ENCODE measurements at places on chromosomes 6 and 20.
A peak's percentile ranks its signal among the peaks of the same experiment; 100 is the strongest.

DNA sequence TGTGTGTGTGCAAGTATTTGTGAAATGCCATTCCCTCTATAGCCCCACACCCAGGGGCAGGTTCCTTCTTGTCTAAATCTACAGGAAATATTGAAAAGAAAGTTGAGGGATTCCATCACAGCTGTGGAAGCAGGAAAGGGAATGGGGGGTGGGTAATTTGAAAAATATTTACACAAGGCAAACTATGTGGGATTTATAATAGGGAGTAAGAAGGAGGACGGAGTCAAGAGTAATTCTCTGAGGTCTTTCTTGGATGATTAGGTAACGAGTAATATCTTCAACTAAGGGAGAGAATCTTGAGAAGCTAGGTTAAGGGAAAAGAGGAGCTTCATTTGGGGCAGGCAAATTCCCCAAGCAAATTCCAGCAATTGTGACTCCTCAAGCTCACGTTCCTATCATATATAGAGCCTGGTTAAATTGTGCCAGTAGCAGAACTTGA lies 113.5 kb upstream of the SGK1 start:
- no peak for DNase-seq

DNA sequence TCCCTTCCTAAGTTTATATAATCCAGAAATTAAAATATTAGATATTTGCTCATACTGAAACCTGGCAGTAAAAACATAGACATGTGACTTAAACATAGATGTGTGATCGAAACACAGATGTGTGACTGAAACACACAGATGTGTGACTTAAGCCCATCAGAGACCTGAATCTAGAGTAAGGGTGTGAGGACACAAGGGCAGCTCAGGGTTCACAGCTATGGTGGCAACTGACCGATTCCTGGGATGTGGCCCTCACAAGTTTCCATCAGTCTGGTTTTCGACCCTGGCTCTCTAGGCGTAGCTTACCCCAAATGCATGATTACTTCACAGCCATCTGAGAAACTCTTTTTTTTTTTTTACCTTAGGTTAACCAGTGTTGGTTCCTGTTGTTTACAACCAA lies 137.0 kb downstream of the NRN1 start:
- DNase-seq: no peak

GRCh38 chr6:35164277-35164676 lies 23.1 kb upstream of the TCP11 start:
- no peak for DNase-seq

DNA sequence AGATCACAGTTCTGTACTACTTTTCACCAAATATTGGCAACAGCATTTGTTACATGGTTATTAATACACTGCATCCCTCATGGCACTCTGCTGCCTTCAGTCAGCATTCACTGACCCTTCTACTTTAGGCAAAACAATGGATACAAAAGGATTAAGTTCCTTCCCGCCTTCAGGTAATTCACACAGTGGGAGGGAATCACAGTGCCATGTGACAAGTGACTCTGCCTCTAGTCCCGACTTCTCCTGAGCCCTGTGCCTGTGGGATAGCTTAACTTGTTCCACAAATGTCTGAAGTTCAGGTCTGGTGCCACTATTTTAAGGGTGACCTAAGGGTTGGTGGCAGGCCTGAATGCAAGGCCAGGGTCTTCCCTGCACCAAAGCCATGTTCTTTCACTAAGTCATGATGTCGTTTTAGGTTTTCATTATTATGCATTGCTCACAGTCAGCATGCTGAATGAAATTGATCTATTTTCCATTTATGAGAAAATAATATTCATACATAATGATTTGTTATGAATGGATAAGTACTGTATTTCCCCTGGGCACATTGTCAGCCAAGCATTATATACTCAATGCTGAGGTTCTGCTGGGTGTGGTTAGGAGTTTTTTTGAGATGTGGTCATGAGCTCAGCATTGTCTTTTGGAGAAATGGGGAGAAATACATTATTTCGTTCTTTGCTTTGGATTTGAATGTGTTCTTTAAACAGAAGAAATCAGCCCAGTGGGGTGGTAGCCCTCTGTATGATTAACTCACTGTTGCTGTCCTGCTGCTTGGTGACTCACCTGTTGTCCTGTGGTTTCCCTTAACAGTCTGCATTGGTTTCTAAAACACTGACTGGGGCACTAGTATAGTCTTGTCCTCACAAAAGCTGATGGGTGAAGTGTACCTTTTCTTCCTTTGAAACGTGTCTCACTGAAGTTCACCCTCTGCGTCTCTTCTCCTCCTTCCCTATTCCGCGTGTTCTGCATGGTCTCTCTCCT lies 66.4 kb downstream of the AFDN start:
- DNase-seq: no peak

DNA sequence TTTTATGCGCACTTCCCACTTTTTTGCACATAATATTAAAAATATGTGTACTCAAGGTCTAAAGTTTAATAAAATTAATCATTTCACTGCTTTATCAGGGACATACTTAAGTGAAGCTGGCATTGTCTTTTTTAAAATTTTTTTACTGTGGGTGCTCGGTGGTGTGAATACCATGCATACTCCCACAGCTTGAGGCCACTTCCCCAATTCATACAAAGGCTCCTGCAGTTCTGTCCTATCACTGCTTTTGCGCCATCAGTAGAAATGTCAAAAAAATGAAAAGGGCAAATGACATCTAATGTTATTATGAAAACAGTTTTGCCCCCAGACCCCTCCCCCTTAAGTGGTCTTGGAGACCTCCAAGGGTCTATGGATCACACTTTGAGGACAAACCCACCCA lies 464.1 kb upstream of the ARID1B start:
- no peak for DNase-seq

DNA sequence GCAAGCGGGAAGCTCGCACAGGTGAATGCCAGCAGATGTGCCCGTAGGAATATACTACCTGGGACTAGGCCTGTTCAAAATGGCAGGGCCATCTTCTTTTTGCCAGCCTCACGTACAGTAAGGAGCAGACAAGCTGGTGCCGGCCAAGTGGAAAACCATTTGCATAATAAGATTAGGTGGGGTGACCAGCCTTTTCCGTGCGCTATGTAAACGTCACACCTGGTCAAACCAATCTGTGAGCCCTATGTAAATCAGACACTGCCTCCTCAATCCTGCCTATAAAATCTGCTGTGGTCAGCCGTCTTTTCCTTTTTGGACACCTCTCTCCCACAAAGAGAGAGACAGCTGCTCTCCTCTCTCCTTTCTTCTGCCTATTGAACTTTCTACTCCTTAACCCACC lies 60.8 kb upstream of the TMEM30A start:
- no peak for DNase-seq

- DNase-seq: peak; percentile 22
Observed at GRCh38 chr6:145137425-145137824, 597.9 kb downstream of the EPM2A start.

GRCh38 chr6:13141387-13141786 lies 186.9 kb downstream of the TBC1D7 start:
- peak; percentile 96 for DNase-seq

GRCh38 chr20:16752082-16752481 lies 3.9 kb downstream of the OTOR start:
- no peak for DNase-seq

- no peak for DNase-seq
Observed at GRCh38 chr20:62342910-62343309, 24.2 kb downstream of the LAMA5 start.

GRCh38 chr20:62666736-62667529 lies 24.6 kb downstream of the SLCO4A1 start:
- no peak for DNase-seq

DNA sequence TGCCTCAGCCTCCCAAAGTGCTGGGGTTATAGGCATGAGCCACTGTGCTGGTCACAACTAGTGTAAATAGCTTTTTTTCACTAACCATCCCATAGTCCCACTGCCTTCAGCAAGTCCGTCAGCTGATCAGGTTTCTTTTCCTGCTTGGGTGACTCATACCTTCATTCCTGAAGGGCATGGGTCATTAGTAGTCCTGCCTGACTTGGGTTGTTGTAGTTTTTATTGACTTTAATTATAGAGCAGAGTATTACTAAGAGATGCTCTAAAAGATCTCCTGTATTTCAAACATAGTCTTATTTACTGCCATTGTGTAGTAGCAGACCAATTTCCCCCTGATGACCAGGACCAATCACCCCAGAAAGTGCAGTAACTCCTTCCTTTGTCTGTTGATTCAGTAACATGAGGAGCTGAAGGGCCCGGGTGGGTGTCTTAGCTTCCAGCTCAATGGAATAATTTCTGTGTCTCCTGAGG lies 25.8 kb downstream of the HLA-C start:
- DNase-seq: no peak

DNA sequence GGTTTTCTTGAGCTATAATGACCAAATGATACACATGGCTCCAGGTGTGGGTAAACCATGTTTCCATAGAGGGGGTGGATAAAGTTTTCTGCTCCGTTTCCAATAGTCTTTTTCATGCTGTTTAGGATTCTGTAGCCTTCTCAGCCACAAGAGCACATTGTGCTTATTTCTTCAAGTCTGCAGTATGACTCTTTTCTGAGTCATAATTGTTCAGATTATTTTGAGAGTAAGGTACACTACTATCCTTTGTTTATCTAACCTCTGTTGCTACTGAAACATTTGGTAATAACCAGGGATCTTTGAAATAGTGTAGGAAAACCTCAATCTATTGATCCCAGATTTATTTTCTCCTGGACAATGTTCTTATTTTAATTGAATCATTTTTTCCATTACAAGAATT lies 247.9 kb upstream of the BMP2 start:
- no peak for DNase-seq

DNA sequence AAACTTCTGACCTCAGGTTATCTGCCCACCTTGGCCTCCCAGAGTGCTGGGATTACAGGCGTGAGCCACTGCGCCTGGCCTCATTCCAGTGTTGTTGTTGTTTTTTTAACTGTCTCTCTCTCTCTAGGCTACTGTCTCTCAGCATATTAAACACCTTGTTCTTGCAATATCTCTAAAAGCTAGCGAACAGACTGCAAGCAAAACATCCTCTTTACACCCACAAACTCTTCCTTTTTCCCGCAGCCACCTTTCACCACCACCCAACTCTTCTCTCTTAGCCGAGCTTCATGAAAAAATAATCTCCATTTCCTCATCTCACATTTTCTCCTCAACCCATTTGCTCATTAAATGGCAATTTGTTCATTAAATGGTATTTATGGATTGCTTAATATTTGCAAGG lies 45.5 kb downstream of the SGK1 start:
- DNase-seq: peak; percentile 17

- DNase-seq: no peak
Observed at GRCh38 chr20:32476684-32477593, 108.2 kb downstream of the NOL4L start.

DNA sequence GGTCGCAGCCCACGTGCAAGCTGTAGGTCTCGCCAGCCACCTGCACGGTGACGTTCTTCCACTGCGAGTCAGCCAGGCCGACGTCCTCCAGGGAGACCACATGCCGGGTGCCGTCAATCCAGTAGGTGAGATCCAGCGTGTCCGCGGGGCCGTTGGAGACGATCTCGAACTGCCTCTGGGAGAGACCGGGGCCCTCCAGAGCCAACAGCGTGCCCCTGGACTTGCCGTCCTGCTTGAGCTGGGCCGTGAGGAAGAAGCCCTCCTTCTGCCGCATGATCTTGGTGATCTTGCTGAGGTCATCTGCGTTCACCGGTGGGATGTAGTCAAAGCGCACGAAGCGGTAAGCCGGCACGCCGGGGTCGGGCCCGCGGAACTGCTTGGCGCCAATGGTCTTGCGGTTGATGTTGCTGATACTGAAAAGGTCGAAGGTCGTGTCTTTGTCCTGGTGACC lies 5.1 kb downstream of the THBS2 start:
- DNase-seq: no peak

DNA sequence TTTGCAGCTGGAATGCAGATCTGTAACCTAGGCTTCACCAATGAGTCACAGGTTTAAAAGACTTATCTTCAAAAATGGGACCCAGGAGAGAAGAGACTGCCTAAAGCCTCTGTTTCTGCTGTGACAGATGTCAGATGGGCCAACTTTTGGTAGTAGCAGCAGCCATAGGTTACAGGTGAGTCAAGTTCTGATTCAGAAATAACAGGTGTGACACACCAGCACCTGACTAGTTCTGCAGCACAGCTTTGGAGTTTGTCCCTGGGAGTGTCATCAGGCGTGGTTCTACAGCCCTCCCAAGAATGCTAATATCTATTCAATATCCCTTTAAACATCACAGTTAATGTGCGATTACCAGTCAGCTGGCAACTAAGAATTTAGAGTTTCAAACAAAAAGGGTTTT lies 121.9 kb upstream of the BTN3A2 start:
- DNase-seq: no peak

- DNase-seq: peak; percentile 99
Observed at GRCh38 chr20:49323622-49324238, 45.9 kb upstream of the ZNFX1 start.

DNA sequence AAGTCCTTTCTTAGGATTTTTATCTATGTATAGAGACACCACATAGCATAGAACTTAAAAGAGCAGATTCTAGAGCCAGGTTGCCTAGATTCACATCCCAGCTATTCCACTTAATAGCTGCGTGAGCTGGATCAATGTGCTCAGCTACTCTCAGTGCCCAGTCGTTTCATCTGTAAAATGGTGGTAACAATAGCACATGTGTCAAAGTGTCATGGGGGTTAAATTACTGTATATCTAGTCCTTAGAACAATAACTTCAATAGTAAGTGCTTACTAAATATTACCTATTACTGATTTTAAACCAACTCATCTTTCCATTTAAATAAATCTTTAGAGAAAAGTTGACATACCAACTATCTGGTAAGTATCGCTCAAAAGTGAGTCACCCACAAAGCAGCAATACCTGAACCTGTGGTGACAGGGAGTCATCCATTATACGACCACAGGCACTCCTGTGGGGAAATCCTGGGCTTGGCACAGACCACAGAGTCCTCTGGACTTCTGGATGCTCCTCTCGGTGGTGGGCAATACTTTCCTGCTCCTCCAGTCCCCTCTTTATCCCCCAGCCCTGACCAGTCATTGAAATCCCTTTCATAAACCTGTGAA lies 154.8 kb downstream of the PDSS2 start:
- no peak for DNase-seq

DNA sequence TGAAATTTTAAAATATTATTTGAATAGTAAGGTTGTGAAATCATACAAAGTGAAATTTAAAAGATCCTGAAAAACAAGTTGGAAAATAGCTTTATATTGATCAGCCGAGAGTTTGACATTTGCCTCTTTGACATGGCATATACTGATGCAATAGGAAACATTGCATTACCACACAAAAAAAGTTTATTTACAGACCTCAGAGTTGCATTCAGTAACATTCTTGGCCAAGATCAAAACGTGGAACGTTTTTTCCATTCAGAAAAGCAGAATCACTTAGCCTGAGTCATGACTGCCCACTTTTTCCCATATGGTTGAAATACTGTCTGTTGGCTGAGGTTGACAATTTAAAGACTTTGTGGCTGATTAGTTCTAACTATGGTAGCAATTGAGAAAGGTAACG lies 55.1 kb upstream of the BACH2 start:
- peak; percentile 55 for DNase-seq

GRCh38 chr20:19114410-19114809 lies 98.0 kb upstream of the SLC24A3 start:
- no peak for DNase-seq

DNA sequence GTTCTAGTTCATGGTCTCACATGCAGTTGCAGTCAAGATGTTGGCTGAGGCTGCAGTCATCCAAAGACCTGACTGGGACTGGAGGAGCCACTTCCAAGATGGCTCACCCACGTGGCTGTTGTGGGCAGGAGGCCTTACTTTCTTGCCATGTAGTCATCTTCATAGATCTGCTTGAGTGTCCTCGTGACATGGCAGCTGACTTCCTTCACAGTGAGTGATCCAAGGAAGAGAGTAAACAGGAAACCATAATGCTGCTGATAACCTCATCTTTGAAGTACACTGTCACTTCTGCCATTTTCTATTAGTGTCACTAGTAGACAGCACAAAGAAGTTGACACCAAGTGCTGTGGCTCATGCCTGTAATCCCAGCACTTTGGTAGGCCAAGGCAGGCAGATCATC lies 40.1 kb upstream of the AKIRIN2 start:
- peak; percentile 20 for DNase-seq
